Stimulated activated naive CD4-positive, alpha-beta T cell (primary cell): ENCODE measurements at places on chromosomes 1 and 21.

GRCh38 chr1:244077473-244078220 lies 26.6 kb downstream of the ZBTB18 start:
- no peak for DNase-seq

DNA sequence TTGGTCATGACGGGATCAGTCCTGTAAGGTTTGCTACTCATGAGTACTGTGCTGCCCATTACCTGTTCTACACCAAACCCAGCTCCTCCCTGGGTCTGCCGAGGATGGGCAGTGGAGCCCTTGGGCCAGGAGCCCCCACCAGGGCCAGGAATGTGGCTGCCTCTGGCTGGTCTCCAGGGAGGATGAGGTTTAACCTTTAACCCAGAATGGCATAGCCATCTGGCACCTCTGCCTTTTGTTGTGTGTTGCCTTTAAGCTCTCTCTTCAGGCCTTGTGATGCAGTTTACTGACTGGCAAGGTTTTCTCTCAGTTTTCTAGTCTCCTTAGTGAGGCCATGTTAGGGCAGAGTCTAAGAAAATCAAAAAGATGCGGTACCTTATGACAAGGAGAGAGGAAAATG lies 38.6 kb downstream of the SIPA1L2 start:
- DNase-seq: no peak

GRCh38 chr1:154663471-154664060 lies 55.6 kb upstream of the ADAR start:
- DNase-seq: no peak

DNA sequence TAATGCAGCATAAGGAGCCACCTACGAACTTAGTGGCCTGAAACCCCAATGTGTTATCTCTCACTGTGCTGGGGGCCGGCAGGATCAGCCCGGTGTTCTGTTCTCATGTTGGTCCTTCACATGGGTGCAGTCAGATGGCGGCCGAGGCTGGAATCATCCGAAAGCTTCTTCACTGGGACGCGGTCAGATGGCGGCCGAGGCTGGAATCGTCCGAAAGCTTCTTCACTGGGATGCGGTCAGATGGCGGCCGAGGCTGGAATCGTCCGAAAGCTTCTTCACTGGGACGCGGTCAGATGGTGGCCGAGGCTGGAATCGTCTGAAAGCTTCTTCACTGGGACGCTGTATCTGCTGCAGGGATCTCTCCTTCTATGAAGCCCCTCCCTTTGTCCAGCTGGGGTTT lies 12.6 kb upstream of the PCBP3 start:
- DNase-seq: no peak

DNA sequence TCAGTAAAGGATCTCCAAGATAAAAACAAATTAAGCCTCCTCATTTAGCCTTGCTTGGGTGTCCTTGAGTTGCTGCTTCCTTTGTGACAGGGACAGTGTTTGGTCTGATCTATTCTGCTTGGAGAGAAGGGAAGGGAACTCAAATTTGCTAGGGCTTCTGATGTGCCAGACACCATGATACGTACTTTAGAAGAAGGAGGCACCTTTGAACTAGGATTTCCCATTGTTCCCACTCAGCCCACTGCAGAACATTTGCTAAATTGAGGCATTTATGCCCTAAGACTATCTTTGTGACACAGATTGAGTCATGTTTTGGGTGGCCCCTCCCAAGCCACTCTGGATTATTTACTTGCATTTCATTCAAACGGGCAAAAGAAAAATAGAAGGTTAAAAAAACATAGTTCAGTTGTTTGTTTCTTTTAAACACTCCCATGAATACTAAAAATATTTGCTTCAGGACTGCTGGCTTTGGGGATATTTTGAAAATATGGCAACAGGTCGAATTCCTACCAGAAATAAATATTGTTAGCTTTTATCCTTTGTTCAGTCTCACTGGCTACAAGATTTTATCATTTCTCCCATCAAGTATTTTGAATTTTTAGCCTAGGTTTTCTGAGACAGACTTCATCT lies 81.9 kb upstream of the WLS start:
- no peak for DNase-seq

DNA sequence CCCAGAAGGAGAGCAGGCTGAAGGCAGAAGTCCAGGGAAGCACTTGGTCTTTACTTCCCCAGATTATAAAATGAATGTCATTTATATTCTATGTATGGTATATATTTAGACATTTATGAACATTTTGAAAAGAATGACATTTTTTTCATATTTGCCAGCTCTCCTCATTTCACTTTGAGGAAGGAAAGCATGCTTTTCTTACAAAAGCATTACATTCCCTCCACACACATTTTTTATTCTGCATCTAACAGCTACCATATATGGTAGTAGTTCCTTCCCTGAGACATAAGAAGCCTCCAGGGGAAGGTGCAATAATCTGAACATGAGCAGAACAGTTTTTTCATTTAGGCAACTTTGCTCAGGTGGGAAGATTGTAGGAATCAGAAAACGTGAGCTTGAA lies 94.0 kb downstream of the LRRC7 start:
- no peak for DNase-seq

DNA sequence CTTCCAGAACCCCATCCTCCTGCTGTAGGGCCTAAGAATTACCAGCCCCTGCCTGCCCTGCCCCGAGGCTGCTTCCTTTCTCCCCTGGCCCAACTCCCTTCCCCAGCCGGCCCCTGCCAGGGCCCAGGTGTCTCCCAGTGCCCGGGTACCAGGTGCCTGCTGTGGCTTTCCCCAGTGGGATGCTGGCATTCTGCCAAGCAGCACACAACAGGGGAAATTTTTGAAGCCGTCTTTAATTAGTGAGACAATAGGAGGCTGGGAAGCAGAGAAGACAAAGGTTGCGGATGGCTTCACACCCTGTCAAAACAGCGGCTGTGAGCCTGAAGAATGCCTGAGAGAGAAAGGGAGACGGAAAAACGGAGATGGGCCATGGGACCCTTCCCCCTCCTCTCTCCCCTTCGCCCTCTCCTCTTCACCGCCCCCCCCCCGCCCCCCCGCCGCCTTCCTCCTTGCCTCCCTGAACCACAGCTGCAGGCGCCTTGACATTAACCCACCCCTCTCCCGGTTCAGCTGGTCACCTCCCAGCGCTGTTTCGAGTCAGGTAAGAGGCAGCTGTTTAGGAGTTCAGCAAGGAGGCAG lies 33.6 kb downstream of the LRRN2 start:
- DNase-seq: no peak

DNA sequence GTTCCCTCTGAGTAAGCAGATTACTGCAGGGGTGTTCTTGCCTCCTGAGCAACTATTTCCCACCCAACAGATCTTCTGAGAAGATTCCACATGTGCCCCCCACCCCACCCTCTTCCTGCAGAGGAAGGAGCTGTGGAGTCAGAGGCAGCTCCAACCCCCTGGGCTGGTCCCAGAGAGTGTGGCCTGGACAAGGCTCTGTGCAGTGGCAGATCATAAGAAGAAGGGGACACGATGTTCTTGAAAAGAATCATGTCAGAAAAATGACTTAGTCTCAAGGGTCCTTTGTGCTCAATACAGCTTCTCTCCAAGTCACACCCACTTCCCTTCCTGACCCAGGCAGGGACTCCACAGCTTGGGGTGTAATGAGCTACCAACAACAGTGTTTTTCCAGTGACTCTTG lies 95.2 kb downstream of the SYF2 start:
- DNase-seq: no peak
